ENCODE measurements at places on chromosomes 2 and 18.

DNA sequence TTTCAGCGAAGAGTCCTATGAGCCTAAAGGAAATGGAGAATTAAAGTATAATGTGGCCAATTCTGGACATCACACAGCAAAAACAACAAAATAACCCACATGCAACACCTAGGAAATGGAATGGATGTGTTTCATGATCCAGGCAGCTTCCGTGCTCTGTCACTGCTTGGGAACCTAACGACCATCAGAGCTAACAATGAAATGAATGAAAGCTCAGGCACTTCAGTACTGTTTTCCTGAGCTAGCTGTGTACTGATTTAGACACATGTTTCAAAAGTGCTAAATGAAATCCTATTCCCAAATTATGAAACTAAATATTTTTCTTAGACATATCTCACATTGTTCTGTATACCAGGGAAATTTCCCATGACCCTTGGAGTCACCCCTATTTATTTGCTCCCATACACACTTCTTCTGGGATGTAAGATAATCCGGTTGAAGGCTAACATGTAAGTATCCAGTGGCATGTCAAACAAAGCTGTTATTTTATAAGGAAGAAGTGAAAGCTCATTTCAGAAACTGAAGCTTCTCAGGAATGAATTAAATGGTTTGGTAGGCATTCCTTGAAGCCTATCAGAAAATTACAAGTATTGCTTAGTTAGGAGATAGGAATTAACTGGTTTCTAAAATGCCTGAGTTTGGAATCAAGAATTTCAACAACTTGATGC is 108.5 kb upstream of the RND3 start:
- DNase-seq = no peak

DNA sequence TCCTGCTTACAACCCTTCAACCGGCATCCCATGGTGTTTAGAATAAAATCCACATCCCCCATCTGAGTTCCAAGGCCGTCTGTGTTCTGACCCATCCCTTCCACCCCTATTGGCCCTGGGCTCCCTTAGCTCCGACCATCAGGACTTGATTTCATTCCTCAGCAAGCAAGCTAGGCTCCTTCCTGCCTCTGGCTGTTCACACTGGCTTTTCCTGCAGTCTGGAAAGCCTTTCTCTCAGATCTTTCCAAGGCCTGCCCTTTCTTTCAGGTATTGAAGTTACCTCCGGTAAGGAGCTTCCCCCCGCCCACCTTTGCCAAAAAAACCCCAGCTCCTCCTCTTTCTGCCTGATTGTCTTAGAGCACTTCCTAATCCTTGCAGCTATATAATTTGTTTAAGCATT is 86.8 kb downstream of the CLIP4 start:
- no peak for DNase-seq

GRCh38 chr2:179571252-179571651 is 290.2 kb downstream of the ZNF385B start:
- no peak for DNase-seq

GRCh38 chr2:64988420-64989125 is 626 bp upstream of the SLC1A4 start:
- DNase-seq = peak; percentile 75

- no peak for DNase-seq
Observed at GRCh38 chr18:38796762-38797161, 1231.2 kb upstream of the CELF4 start.

Data from kidney tubule cell (primary cell).